ENCODE measurements at places on chromosomes 2 and 18.
A peak's percentile ranks its signal among the peaks of the same experiment; 100 is the strongest.

GRCh38 chr2:128452536-128453530 lies 134.2 kb upstream of the HS6ST1 start:
- no peak for DNase-seq

- DNase-seq = no peak
These were observed 418.8 kb downstream of the ARHGAP15 start for GRCh38 chr2:143548032-143548431.

DNA sequence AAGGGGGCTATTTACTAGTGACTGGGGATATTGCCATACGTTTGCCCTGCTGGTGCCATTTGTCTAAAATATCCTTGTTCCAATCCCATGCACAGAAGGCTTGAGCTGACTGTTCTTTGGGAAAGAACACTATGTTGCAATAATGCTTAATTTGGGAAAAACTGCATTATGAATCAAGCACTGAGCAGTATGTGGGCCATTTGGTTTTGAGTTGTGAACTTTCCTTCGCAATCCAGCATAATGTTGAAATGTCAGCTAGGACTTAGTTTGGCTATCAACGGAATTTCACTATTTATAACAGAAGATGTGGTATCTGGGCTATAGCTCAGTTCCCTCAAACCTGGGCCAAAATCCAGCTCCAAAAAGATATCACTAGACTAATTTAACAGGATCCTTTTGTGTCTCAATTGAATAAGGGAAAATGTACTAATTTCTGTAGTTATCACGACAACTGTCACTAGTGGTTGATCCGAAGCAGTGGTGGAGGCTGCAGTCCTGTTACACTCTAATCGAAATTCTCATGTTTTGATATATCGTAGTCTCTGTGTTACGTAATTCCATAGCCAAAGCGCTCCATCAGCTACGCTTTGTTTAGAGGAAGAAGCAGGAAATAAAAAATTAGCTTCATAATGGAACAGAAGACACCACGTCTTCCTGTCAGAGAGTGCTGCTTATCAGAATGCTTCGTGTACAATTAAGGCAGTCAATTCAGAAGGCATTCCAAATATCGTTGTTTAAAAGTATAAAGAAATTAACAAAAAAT lies 686.8 kb upstream of the SALL3 start:
- DNase-seq = no peak

GRCh38 chr2:208010506-208010905 lies 14.8 kb downstream of the PLEKHM3 start:
- no peak for DNase-seq

GRCh38 chr2:58427572-58428095 lies 186.5 kb upstream of the FANCL start:
- peak; percentile 23 for DNase-seq

DNA sequence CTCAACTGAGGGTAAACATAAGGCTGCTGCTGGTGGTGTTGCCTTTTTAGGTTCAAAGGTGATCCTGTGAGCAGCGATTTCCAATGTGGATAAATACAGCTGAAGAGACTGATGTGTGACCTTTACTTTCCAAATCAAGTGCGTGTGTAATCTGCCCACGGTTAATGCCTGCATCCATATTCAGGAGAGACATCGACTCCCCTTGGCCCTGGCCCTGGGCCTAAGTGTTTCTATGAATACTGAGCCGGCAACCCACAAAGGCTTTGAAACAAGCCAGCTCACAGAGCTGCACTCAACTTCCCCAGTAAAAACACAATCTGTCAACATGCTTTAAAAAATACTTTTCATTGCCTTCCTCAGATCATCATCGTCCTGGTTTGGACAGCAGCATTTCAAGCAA lies 1026.6 kb downstream of the TMEM182 start:
- no peak for DNase-seq

- no peak for DNase-seq
These were observed 130.8 kb upstream of the LGALSL start for GRCh38 chr2:64323197-64323596.

DNA sequence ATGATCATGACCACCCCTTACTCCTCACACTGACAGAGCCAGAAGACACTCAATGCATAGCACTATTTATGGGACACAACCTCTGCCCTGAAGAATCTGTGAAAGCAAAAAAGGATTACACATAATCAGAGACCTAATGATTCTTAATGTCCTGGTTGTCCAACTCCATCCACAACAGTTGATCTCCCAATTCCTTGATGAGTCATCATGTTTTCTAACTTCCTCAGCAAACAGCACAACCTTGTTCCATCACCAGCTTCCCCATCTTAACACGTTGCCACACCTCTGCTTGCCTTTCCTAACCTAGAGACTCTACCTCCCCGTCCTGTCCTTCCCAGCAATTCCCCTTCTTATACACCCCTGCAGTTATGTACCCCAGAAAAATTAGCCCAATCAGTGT lies 13.2 kb upstream of the MARCHF4 start:
- DNase-seq = no peak

- DNase-seq = no peak
These were observed 687.3 kb downstream of the NRXN1 start for GRCh38 chr2:50344509-50345106.

DNA sequence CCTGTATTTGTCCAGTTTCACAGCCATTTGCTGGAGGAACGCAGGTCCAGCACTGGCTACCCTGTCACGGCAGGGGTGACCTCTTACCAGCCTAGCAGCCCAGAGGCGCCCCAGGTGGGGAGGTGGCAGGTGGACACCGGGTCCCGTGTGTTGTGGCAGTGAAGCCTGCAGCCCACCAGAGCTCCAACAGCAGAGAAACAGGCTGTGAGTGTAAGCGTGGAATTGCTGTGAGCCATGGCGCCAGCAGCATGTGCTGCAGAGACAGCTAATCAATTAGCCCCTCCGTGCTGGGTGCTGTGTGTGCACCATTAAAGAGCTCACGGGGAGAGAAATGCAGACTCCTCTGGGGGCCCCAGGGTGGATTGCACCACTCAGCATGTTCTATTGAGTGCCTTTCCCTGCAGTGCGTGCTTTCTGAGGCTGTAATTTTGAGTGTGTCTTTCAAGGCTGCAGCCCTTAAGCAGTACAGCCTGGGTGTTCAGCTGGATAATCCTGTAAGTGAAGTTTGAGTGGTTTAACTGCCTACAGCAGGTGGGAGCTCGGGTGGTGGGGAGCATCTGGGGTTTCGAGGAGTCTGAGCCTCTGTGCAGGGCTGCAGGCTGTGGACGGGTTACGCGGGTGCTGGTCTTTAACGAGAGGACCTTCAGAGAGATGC lies 15.9 kb downstream of the RTP5 start:
- DNase-seq = no peak

GRCh38 chr18:32026491-32027086 lies 8.0 kb downstream of the RNF125 start:
- DNase-seq = no peak

GRCh38 chr18:77528872-77529271 lies 279.2 kb downstream of the GALR1 start:
- no peak for DNase-seq

DNA sequence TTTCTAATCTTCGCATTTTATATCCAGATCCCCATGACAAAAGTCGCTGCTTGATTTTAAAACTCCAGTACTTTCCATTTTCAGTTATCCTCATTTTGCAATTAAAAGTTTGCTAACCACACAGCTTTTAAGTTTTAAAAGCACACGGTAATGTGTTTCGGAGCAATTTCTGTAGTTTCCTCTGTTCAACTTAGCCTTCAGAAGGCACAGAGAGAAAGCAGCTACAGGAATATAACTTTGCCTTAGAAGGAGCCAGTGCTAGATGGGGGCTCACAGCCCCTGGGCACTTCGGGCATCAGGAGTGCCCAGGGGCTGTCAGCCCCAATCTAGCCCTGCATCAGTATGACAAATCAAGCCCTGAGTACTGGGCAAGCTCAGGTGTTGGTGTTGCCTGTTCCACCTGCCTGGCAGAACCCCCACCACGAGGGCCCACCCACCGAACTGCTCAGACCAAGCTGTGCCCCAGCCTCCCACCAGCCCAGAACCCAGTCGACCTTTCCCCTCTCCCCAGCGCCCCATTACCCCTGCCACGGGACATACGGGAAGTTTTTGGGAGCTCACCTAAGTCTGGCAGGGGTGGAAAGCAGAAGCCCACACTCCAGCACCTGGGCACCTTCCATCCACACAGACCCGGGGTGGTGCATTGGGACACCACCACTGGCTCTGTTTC lies 47.3 kb downstream of the TRABD2A start:
- no peak for DNase-seq

DNA sequence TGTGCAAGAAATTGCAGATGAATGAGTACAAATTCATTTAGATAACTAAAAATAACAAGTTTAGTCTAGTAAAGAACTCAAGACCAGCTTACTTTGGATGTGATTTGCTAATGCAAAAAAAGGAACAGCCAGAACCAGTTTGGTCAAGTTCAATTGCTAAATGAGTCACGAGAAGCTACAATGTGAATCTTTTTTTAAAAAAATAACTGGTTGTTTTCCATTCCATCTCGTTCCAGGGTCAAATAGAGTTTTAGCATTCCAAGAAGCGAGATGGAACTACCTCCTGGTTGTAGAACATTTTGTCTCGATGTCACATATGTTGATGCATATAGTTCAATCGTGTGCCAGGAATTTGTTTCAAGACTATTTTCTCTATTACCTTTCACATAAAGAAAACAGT lies 65.0 kb upstream of the IKZF2 start:
- DNase-seq = no peak

DNA sequence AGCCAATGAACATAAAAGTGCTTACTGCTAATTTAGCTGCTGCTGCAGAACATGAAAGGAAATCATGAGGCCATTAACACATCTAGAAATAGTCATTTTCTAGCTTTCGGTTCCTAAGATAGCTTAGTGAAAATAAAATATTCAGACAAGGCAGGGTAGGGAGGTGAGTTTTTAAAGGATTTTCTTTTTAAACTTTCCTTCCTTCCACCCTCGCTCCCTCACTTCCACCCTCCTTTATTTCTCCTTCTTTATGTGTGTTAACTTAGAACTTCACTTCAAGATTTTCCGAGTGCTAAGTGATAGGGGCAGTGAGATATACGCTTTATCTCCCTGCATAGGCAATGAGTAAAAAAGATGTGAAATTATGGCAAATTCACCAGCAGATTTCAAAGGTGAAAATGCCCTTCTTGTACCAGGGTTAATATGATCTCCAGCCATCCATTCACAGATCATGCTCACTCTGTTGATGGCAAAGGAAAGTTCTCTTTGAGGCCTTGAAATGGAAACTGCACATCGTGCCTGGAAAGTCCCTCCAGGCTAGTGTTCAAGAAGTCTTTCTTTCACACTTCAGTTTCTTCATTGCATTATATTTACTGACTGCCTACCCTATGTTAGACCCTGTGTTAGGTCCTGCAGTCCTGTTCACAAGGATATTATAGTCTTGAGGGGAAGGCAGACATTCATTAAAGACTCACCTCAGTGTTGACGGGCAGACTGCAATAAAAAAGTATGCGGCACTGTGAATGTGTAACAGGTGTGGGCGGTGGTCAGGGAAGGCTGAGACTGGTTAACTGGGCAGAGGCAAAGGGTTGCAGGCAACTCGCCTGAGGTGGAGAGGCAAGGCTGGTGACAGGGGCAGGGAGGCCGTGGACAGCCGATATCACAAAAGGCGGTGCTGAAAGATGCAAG lies 200.8 kb downstream of the PLCL1 start:
- no peak for DNase-seq

GRCh38 chr2:223439184-223439583 lies 163.0 kb downstream of the SCG2 start:
- no peak for DNase-seq

DNA sequence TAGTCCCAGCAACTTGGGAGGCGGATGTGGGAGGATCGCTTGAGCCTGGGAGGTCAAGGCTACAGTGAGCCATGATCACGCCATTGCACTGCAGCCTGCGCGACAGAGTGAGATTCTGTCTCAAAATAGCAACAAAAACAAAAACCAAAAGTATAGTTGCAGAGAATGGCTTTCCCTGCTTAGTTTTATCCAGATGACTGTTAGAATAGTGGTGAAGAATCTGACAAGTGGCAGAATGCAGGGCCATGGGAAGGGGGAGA lies 53.8 kb downstream of the NEDD4L start:
- DNase-seq = no peak

- DNase-seq = no peak
These were observed at the start of gene SALL3 for GRCh38 chr18:78979730-78980278. TSS of gene SALL3 (plus strand) at chr18:78979818. CDS start at chr18:78980275, 457 bp downstream.
